ENCODE measurements at places on chromosomes 4 and X. TPM values are rescaled to one million over a fixed set of nuclear protein-coding genes. Genes with fewer than 3 reads are reported as not detected.

- H3K27me3 ChIP-seq: no peaks in the 10 kb centered on the region
- H3K4me1 ChIP-seq: no peaks in the 10 kb centered on the region
- H3K27ac ChIP-seq: no peak overlapping the region
- no peak for DNase-seq
- no peak overlapping the region for H3K4me3 ChIP-seq
Observed at GRCh38 chr4:95265814-95266740, 282.7 kb downstream of the UNC5C start.

DNA sequence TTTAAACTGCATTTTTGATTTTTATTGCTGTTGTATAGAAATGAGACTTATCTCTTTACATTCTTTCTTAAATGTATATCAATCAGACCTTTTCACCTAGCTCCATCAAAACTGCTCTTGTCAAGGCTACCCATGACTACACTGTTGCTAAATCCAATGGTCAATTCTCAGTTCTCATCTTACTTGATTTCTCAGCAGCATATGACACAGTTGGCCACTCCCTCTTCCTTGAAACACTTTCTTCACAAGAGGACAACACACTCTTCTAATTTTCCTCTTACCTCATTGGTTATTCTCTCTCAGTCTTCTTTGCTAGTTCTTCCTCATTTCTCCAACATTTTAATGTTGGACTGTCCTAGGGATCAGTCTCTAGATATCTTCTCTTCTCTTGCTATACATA, 94.1 kb upstream of the CITED1 start:
- no peak overlapping the region for H3K4me3 ChIP-seq
- H3K27ac ChIP-seq: no peak overlapping the region
- H3K36me3 ChIP-seq: no peaks in the 10 kb centered on the region

DNA sequence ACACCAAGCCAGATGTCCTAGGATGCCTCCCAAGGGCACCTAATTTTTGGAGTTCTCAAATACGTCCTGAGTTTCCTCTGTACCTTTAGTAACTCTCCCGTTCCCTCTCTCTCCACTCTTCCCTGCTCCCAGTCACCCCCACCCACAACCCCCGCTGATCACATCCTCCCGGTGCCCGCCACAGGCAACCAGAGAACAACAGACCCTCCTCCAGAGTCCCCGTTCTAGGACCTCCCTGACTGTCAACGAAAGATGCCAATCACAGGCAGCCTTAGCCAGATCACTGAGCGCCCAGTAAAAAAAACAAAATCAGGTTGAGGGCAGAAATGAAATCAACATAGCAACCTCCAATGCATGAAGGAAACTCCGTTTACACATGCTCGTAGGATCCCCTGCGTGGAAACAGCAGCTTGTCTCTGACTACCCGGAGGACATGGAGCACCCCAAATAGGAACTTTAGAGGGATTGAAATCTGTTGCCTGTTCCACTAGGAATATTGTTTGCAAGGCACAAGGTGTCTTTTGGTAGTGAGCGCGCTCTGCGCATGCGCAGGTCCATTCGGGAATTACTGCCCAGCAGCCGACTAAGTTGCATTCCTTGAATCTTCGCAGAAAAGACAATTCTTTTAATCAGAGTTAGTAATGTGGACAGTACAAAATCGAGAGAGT, at the start of gene GABRB1:
Gene GABRB1 (plus strand): TSS at position 557 of the 668 bp plus-strand sequence.
- H3K4me1 ChIP-seq: no peaks in the 10 kb centered on the region
- H3K27me3 ChIP-seq: no peaks in the 10 kb centered on the region
- no peaks in the 10 kb centered on the region for H3K36me3 ChIP-seq
- peak within 1 kb of the TSS; percentile 3 for H3K27ac ChIP-seq
- H3K4me3 ChIP-seq: peak within 1 kb of the TSS; percentile 58
- peak; percentile 61 for DNase-seq

DNA sequence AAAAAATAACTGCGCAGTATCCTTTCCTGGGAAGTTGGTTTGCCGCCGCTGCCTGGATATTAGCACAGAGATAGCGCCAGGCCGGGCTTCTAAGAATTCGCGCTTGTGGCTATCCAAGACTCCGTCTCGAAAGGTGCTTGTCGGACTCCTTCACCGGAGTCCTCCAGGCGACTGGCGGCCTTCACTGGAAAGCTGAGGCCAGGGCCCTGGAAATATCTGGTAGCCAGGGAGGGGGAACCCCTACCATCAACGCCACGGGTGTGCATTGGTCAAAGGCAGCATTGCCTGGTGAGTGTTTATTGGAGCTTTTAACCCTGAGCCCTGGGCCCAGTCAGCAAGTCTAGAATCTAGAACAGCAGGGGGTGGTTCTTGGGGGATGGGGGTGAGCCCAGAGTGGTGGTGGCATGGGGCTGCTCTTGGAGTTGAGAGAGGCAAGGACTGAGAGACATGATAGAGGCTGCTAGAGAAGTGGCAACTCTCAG, 577 bp upstream of the PIM2 start:
- peak overlapping the region; percentile 57 for H3K4me3 ChIP-seq
- no peaks in the 10 kb centered on the region for H3K27me3 ChIP-seq
- no peak overlapping the region for H3K27ac ChIP-seq
- peaks cover 12% of the 10 kb centered on the region for H3K36me3 ChIP-seq
- peaks cover 3% of the 10 kb centered on the region for H3K4me1 ChIP-seq
- no peak for DNase-seq

PDE5A gene
- 71.5 TPM for polyA plus RNA-seq

ARHGEF38 gene
- not detected for polyA plus RNA-seq

GRCh38 chr4:15914291-15914690, 24.2 kb downstream of the FGFBP1 start:
- H3K27me3 ChIP-seq: no peaks in the 10 kb centered on the region
- no peak overlapping the region for H3K27ac ChIP-seq
- DNase-seq: peak; percentile 54
- no peak overlapping the region for H3K4me3 ChIP-seq
- H3K4me1 ChIP-seq: peaks cover 7% of the 10 kb centered on the region
- H3K36me3 ChIP-seq: no peaks in the 10 kb centered on the region

CD38 gene
- not detected for polyA plus RNA-seq

WDR17 gene
- 0.19 TPM for polyA plus RNA-seq
